ENCODE measurements at places on chromosomes 4 and X.

GRCh38 chrX:31124536-31124935 lies 52.7 kb upstream of the FTHL17 start:
- DNase-seq = no peak

GRCh38 chr4:55635741-55636655 lies at the start of gene NMU:
TSS of gene NMU (minus strand) at chr4:55636298. CDS start at chr4:55636192, 106 bp downstream.
- DNase-seq = no peak

DNA sequence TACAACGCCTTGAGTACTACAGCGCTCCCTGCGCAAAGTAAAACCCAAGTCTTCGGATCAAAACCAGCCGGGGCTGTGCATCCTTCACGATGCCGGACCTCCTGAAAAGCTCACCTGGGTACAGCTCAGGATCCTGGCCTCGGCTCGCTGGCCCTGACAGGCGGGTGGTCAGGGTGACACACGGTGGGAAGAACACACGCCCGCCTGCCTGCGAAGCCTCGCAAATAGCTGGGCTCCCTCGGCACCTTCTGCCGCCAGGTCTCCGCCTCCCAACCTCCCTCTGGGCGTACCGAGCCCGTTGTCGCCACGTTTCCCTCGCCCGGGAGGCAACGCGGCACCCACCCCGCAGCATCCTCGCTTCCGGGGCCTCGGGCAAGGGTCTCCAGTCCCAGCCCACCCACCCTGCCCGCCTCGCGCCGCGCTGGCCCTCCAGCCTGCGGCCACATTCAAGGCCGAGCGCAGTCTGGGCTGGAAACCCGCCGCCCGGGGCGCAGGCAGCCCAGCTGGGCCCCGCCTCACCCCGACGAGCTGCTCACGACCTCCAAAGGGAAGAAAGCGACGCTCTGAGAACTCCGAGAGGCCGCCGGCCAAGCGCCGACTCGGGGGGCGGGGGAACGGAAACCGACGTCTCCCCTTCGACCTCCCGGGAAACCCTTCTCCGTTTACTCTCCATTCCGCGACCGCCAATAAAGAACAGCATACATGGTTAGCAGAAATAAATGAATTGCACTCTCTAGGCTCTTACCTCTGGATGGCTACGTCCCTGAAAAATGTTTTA lies 511 bp downstream of the PPM1K start:
- DNase-seq = peak; percentile 79

- DNase-seq = no peak
Observed at GRCh38 chrX:5976332-5976731, 252.3 kb downstream of the NLGN4X start.

GRCh38 chr4:76293772-76294171 lies 12.8 kb upstream of the STBD1 start:
- DNase-seq = no peak

DNA sequence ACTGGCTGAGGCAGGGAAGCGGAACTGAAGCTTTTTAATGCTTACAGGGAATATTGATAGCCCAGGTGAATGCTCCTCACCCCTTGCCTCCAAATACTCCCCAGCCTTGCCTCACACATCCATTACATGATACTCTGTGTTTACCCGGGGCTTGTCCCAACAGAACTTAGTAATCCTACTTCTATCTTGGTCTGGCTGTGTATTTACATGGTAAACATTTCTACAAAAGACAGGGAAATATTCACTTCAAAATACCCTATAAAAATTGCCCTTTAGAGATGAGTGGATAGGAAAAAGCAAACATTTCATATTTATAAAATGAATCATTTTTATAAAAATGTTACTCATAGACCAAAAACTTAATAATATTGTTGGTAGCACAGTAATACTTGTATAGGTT lies 120.1 kb downstream of the NHS start:
- DNase-seq = no peak

DNA sequence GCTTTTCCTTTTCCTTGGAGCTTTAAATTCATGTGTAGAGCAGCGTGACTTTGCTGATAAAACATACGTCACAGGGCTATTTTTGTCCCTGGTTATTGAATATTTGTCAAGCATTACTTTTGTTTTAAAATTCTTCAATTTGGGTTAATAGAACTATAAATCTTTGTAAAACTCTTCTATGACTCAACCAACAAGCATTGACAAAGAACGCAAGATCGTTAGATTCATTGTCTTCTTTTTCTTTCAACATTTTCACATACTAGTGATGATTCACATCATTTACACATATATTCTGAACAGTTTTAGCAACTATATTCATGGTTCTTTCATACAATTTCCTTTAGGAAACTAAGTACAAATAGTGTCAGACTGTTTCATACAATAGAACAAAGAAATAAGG lies 72.0 kb upstream of the GPM6A start:
- DNase-seq = no peak

- DNase-seq = no peak
Observed at GRCh38 chr4:3382251-3382650, 59.5 kb upstream of the HGFAC start.

- DNase-seq = no peak
Observed at GRCh38 chr4:48681856-48682255, 98.2 kb downstream of the FRYL start.

- DNase-seq = no peak
Observed at GRCh38 chrX:255923-256331, 25.3 kb upstream of the PLCXD1 start.

DNA sequence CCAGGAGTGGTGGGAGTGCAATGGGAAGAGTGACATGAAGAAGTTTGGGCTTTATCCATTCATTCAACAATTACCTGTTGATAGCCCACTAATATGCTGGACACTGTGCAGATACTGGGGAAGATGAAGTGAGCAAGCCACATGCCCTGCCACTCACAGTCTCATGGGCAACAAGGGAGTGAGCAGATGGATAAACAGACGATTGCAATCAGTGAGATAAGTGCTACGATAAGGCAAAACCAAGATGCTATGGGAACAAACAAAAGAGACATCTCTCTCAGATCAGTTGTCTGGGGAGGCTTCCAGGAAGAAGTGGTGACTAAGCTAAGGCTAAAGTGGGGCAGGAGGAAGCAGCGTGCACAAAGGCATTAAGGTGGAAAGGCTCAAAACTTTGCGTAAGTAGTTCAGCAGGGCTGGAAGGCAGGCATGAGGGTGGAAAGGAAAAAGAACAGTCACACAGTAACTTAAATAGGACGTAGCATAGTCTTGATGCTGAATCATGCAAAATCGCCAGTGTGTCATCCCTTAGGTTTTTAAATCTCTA lies 31.7 kb downstream of the GAB3 start:
- DNase-seq = peak; percentile 77

DNA sequence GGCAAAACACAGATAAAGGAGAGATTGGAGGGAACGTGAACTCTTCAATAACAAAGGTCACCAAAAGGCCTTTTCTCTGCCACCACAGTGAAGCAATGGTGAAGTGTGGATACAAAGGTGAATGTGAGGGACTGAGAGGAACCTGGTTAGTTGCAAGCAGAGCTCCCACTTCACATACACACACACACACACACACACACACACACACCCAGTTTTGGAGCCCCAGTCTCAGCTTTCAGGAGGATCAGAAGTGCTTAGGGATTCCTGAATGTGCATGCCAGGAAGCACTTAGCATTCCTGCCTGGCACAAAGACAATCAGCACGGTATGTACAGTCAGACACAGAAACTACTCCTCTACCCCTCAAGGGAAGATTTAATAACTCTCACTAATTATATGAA lies 71.5 kb downstream of the ARHGEF9 start:
- DNase-seq = no peak

GRCh38 chr4:185398618-185399017 lies 2.0 kb downstream of the ANKRD37 start:
- DNase-seq = no peak

- DNase-seq = no peak
Observed at GRCh38 chrX:130057209-130057608, 53.1 kb downstream of the ELF4 start.

DNA sequence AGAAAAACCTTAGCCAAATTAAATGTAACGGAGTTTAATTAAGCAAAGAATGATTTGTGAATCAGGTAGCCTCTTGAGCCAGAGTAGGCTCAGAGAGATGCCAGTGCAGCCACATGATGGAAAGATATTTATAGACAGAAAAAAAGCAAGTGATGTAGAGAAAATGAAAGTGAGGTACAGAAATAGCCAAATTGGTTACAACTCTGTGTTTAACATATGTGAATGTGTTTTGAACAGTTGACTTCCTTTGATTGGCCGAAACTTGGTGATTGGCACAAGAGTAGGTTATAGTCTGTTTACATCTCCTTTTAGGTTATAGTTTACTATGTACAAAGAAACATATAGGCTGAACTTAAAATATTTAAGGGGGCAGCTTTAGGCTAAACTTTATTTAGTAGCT lies 459.9 kb upstream of the BOD1L1 start:
- DNase-seq = no peak

- DNase-seq = no peak
Observed at GRCh38 chrX:122055460-122055859, 1008.0 kb downstream of the GLUD2 start.

DNA sequence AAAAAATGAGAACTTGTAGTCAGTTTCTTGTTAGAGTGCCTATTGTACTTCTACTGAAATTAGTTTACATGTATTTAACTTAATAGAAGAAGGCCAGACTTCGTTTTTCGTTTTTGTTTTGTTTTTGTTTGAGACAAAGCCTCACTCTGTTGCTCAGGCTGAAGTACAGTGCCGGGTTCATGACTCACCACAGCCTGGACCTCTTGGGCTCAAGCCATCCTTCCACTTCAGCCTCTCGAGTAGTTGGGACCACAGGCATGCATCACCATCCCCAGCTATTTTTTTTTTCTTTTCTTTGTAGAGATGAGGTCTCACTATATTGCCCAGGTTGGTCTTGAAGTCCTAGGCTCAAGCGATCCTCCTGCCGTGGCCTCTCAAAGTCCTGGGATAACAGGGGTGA lies 793.9 kb downstream of the ADGRL3 start:
- no peak for DNase-seq

DNA sequence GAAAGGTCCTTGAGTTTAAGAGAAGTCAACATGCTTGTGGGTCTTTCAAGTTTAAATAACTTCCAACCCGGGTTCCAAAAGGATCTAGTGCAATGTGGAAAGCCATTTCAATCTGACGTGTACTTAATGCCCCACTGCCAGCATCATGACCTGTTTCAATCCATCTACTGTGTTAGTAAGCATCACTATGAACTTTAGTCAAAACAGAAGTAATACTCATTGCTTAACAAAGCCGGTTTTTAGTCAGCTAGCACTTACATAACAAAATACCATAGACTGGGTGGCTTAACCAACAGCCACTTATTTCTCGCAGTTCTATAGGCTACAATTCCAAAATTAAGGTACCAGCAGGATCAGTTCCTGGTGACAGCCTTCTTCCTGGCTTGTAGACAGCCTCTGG lies 677.5 kb downstream of the DMD start:
- DNase-seq = no peak

DNA sequence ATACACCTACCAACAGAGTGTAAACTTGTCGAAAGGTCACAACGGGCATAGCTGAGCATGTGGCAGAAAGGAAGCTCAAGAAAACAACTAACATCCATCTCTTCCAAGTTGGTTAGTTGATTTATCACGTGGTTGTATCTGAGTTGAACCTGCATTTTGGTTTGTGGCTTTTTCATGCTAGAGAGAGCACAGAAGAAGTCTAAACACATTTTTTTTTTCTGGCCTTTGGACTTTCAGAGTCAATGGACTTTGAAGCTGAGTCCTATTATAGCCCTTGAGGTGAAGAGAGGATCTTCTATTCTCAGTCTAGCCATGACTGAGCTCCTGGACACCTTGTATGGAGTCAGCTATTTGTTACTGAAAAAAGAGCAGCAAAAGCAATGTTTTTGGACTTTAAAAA lies 150.6 kb upstream of the TRPC5 start:
- no peak for DNase-seq

- DNase-seq = peak; percentile 23
Observed at GRCh38 chrX:8364369-8365141, 100.1 kb upstream of the VCX3B start.
